GF-D8 (cell line): ENCODE measurements at places on chromosomes 2 and 18.

DNA sequence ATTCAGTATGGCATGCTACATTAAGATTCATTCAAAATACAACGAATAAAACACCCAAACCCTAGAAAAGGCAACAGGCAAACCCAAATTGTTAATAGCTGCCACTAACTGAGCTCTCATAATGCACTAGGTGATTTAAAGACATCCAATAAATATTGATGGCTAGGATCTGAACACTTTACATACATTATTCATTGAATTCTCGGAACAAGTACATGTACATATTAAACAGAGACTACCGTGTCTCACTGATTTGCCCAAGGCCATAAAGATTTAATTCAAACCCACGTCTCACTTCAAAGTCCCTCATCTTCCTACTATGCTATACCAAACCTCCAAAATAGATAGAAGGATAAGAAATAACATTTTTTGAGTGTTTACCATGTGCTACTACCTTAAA lies 42.1 kb downstream of the THOC1 start:
- DNase-seq = no peak

GRCh38 chr2:127820080-127820668 lies 9.2 kb upstream of the WDR33 start:
- no peak for DNase-seq

- no peak for DNase-seq
Measured at GRCh38 chr2:15159206-15159605, 401.9 kb downstream of the NBAS start.

DNA sequence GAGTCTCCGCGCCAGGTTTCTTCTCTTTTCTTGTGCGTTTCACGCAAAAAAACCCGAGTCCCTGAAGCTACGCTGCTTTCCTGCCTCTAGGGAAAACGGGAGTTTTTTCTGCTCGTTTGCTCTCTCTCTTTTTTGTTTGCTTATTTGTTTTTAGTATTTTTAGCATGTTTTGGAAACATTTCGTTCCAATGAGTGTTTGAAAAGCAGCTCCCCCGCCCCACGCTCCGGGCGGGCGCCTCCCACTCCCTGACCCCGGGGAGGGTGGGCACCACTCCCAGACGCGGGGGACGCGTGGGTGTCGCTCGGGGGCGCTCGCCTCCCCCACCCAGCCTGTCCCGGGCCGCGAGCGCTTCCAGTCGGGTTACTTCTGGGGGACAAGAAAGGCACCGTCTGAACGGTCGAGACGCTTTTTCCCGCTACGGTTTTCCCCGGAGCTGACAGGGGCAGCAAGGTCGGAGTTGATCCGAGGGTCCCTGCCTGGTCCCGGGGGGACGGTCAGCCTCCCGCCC lies 446 bp upstream of the EFHD1 start:
- DNase-seq = no peak

GRCh38 chr2:187174582-187174981 lies 273.5 kb downstream of the CALCRL start:
- no peak for DNase-seq

DNA sequence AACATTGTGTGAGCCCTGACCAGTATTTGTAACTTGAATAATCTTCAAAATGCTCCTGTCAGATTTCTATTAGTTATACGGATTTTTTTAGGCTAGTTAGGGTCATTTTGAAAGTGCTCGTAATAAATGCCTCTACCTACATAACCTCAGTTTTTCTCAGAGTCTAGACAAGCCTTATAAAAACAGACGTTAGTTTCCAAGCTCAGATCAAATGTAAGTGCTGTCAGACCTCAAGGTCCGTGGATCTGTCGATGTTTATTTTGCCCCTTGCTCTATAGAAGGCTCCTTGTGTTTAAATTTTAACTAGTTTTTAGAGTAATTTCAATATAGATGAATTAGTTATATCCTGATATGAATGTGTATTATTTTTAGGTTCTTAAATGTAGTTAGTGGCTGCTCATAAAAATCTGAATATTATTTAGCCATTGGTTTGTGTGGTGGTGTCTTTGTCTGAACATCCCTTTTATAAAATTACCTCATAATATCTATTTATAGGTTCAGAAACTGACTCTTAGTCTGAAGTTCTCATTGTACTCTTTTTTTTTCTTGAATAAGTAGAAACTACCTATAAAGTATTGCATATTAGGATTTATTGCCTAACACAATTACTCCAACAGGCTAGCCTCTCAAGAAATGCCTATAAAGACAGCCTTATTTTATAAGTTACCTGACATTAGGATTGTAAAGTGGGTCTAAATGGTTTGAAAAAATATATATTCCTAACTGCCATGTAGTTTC lies 71.1 kb downstream of the MTA3 start:
- DNase-seq = no peak

- peak; percentile 73 for DNase-seq
Measured at GRCh38 chr2:218396688-218397462, 2.8 kb upstream of the CTDSP1 start.

GRCh38 chr2:121238828-121239227 lies 46.2 kb downstream of the TFCP2L1 start:
- no peak for DNase-seq

DNA sequence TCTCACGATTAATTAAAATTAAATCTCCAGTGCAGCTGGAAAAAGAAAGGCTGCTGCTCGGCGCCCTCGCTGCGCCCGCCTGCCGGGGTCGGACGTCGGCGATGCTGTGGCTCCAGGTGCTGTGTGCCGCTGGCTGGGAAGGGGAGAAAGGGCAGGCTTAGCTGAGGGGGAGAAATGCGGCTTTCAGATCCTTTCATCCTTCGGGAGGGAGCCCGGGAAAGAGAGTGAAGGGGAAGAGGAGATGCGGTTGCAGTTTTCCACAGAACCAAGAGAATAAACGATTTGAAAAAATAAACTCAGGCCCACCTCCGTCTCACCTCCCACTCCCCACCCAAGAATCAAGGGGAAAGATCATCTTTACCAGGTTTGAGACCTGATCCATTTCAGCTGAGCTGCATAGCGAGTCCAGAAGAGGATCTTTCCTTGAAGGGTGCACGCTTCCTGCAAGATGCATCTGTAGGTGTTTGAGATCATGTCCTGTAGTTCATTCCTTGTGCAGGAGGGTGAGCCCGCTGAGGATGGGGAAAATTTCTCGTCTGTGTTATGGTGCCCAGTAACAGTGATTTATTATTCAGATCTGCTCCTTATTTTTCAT lies 495 bp downstream of the TMEM169 start:
- DNase-seq = no peak

GRCh38 chr18:24160086-24160485 lies 21.2 kb downstream of the CABYR start:
- DNase-seq = no peak

DNA sequence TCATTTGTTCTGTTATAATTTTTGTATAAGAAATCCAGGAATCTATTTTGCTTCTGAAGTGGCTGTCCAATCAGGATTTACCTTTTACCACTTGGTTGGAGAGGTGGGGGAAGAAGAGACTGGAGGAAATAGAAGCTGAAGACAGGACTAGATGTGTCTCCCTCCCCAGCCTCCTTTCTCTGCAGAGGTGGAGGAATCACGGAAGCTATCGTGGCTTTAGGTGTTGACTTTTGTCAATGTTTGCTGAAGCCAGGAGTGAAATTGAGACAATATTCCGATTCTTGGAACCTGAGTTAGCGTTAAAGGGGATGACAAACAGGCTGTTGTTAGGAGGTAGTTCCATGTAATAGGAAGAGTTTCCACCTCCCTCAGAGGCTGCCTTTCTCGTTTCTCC lies 43.5 kb downstream of the PDCL3 start:
- DNase-seq = no peak

- DNase-seq = no peak
Measured at GRCh38 chr2:20914087-20914486, 91.2 kb upstream of the LDAH start.

- DNase-seq = no peak
Measured at GRCh38 chr18:14767474-14767873, 19.5 kb downstream of the ANKRD30B start.

GRCh38 chr2:127196549-127196948 lies 23.6 kb downstream of the CYP27C1 start:
- no peak for DNase-seq

DNA sequence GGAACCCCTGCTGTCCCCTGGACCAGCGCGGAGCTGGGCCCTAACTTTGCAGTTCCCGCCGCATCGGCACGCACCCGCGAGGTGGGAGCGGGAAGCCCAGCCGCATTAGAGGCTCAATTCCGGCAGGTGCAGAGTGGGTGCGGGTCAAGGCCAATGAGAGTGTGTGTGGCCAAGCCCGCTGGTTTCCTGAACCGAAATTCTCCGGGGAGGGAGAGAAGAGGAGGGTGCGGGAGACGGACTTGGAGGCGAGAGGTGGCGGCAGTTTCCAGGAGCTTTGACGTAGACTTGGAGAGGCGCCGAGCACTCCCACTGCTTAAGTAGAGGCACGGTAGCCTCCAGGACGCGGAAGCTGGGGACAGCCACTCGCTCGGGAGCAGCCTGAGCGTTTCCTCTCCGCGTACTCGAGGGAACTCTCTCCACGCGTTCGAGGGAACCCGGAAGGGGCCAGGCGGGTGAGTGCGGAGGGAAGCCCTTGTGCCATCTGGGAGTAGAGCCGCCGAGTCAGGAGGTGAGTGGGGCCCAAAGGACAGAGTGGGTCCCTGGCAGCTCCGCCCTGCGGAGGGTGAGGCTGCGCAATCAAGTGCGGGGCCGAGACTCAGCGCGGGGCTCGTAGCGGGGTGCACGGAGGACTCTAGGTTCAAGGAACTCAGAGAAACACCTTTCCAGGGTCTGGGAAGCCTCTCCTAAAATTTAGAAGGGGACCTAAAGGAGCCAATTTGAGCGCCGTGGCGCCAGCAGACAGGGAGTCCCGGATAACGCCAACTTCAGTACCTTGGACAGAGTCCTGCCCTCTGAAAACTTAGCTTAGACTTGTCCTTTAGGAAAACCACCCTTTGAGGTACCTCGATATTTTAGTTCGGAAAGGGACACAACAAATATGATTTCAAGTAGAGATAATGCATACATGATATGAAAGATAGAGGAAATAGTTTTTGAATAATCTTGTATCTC lies at the start of gene FAM237A:
Gene FAM237A, plus strand, starts transcription at position 413 of the 951 bp plus-strand sequence. CDS start 1,750 bp downstream, outside the sequence.
- no peak for DNase-seq

GRCh38 chr2:108845923-108846322 lies 59.4 kb downstream of the CCDC138 start:
- DNase-seq = no peak

DNA sequence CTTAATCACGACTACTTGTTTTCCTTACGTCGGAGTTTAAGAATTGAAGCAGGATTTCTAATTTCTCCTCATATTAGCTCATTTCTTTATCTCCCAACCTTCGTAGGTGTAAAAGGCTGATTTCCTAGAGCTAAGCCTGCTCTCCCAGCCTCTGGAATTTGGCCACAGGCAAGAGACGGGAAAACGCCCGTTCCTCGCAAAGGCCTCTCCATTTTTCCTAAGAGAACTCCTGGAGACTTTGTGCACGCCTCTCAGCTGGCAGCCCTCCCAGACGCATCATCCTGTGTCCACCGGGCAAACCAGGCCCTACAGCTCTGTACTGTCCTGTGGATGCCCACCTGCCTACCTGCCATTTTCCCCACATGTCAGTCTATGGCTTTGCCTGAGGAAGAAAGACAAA lies 106.3 kb downstream of the FTCDNL1 start:
- DNase-seq = no peak

- DNase-seq = no peak
Measured at GRCh38 chr2:127891811-127892210, 6.1 kb upstream of the AMMECR1L start.

DNA sequence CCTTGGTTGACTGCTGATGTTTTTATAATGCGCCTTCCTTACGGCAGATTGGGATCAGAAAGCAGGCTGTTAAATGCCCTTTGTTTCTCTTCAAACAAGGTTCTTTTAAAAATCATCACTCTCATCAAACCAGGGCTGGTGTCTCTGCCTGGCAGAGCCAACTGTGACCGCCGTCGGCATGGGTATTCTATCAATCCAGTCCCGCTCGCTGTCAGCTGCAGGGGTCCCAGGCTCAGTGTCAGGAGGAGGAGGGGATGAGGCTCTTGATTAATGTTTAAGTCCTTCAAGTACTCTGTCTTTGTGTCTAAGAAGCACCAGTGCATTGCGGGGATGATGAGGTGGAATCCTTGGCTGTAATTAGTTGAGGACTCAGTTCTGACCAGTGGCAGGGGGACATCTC lies 348.1 kb downstream of the RNF144A start:
- DNase-seq = no peak

DNA sequence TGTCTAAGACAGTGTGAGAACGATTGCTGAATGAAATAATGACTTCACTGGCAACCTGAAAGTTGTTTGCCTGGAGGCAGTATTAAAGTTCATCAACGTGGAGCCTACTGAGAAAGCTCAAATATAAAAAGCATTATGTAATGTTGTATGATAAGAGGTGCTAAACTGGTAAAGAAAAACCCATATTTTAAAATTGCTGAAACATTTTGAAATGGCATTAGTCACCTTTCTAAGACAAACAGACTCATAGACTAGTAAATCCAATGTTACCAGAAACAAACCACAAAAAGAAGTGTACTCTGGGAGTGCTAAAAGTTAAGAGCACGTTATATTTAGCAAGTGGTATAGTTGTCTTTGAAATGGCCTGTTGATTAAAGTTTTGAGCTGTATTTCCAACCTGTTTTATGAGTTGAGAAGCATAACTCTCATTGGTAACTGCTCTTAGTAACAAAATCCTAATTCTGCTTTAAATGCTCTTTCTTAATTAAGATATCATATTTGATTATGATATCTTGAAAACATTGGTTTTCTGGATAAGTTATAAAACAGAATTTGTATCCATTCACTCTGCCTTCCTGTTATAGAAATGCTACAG lies 62.7 kb downstream of the CYP1B1 start:
- DNase-seq = no peak

GRCh38 chr2:6665093-6666045 lies 200.3 kb downstream of the CMPK2 start:
- DNase-seq = no peak

- DNase-seq = no peak
Measured at GRCh38 chr2:190098851-190099250, 36.3 kb upstream of the MSTN start.

DNA sequence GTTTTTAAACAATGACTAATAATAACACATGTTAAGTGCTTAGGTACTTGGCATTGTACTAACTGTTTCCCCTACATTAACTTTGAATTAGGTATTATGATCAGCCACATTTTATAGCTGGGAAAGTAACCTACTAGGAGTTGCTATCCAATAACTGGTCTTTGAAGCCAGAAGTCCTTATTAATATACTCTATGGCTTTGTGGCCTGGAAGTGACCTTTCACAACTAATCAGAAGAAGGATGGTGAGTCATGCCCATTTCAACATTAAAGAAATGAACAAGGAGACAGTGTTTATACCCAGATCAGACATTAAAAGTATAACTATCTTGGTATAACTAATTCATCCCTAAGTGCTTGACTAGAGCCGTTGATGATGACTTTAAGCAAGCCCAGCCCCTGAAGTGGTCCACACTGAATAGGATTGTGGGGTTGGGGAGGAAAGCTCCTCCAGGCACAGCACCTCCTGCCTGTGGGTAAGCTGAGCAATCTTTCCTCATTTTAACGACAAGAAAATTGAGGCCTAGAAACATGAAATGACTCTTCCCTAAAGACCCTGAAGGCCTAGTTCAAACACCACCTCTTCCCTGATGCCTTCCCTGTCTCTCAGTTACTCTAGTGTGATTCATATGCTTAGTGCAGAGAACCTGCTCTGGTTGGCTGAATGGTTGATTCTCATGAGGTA lies 71.6 kb upstream of the RFX8 start:
- no peak for DNase-seq
